Bone marrow (tissue), 2 donors: ENCODE measurements at places on chromosomes 5 and 9.

DNA sequence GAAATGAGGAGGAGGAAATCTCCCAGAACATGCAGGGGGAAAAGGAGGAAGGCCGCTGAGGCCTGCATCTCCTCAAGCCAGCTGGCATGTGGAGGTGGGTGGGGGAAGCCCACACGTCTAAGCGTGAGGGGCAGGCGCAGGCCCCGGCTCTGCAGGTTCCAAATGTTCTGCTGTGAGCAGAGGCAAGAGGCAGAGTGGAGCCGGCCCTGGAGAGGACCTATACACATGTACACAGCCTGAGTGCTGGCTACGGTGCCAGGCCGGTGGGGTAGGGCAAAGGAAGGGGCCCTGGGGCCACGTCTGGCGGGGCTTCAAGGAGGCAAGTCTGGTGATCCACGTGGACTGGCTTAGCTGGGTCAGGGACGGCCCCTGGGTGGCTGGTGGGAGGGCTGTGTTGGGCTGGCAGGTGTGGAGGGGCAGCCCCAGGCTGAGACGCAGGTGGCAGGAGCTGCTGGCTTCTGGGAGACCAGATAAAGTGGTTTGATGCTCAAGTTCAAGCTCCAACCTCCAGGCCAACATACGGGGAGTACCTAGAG, 26.4 kb downstream of the LPCAT1 start:
- DNase-seq = no peak

DNA sequence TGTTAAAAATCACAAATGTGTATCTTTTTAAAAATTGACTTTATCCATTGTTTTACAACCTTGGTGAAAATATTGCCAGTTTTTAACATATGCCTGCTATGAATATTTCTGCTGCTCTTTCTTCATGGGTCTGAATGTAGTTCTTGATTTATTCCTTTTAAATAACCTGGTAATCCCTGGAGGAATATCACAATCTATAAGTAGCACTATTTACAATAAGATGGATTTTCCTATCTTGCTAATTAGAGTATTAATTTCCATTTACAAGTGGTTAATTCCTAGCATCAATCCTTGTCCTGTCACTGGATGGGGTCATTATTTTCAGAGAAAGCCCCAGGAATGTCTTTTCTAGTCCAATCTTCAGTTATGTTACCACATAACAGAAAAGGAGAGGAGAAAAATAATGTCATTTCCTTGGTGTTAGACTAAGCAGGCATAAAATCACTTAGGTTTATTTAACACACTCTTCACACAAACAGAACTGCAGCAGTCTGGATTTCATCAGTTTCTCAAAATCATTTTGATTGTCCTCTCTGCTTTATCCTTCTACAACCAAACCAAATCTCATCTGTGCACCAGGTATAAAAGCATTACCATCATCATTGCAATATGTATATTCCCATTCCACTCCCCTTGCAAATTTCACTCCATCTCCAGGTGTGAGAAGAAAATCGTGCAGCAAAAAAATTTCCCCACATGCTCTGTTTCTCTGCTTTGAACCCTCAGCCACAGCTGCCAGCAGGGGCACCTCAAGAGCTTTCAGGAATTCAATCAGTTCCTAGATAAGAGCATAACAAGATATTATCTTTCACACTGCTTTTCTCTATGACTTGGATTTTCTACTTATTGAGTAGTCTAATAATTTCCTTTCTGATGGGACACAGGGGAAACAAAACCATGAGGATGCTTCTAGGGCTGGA, 204.1 kb downstream of the SEC61B start:
- no peak for DNase-seq

DNA sequence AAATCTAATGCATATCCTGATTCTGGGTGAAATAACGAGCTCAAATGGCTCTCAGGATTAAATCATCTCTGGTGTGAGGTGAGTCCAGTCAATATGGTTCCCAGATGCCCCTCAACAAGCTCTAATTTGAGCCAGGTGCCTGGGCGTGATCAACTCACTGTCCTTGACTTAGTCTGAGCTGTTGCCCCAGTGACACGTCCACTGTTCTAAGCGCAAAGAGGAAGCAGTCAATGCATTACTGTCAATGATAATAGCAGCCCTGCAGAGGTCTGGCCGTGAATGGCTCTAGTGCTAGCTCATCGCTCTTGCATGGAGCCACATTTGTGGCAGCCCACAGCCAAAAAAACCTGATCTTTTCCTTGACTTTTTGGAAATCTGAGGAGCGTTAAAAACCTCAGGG, 128.6 kb upstream of the EFNA5 start:
- DNase-seq = no peak

DNA sequence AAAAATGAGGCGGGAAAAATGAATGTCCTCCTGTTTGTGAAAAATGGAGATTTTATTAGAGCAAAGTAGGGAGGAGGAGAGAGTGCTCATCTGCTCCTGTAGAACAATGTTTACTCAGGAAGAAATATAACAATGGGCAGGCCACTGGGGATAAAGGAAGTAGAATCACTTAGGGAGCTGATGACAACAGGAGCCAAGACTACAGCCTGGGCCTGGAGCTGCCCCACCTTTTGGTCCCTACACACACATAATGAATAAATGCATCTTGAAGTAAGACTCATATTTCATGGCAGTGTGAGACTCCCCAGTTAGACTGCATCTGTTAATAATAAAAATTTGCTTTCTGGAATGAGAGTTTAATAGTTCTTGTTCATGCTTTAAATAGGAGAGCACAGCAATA, 1939.8 kb downstream of the EFNA5 start:
- no peak for DNase-seq

GRCh38 chr5:33556330-33557328, 115.9 kb downstream of the TARS1 start:
- DNase-seq = no peak

DNA sequence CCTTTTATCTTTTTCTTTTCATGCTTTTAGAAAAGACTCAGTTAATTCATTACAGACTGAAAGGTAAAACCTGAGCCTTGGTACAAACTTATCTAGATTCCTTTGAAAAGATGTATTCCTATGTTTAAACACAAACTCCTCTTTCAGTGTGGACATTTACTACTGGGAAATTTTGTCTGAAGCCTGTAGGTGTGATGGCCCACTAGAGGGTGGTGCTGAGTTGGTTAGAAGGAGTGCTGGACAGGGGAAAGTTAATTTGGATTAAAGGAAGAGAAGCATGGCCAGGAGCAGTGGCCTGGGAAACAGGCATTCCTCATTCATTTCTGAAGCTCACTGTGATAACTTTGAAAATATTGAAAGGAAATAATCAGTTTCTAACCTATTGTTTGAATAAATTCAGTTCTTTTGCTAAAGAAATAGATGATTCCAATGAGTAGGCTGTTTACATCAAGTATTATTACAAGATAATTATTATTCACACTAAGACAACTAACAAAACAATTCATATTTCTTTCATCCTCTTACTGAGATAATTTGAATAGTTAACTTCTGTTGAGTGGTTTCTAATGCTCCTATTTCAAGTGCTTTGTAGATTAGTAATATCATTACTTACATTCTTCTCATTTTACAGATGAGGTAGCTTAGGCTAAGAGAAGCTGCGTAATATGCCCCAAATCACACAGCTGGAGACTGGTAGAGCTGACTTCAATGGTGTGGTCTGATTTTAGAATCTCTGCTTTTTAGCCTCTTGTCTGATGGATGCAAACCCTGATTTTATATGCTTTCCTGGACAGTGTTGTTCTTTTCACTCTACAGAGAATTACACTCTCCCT, 150.9 kb downstream of the ADGRV1 start:
- DNase-seq = no peak

- DNase-seq = no peak
Observed at GRCh38 chr5:75993643-75994520, 89.3 kb upstream of the SV2C start.

- no peak for DNase-seq
Observed at GRCh38 chr5:98735806-98736507, 37.5 kb upstream of the RGMB start.

GRCh38 chr5:34499001-34499734, 157.0 kb upstream of the RAI14 start:
- peak; percentile 12 for DNase-seq

DNA sequence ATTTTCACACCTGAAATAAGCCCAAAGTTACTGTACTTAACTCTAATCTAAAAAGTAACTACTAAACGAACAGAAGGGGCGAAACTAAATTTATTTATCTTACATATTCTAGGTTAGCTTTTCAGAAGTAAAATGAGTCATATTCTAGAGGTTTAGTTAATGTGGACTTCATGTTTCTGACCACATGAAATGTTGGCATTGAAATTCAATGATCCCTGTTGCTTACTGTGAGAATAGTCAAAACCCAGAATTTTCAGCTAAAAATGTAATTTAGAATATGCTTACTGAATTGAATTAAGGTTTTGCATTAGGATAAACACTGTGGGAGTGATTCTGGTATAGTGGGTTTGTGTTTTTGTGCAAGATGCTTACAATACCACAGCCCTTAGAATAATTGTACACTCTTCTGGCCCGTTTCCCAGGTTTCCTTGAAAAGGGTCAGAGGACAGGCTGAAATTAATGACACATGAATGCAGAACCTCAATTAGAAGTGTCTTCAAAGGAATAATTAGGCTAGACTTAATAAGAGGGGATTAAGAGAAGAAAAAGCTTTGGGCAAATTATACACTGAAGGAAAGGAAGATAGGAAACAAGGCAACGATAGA, 1.4 kb upstream of the SNX18 start:
- DNase-seq = no peak

- no peak for DNase-seq
Observed at GRCh38 chr9:119902611-119903010, 533.4 kb upstream of the BRINP1 start.

- no peak for DNase-seq
Observed at GRCh38 chr5:126438868-126439267, 15.7 kb downstream of the GRAMD2B start.

GRCh38 chr5:154038261-154038706, 426 bp downstream of the FAM114A2 start:
- DNase-seq = no peak

- DNase-seq = no peak
Observed at GRCh38 chr9:5735072-5735471, 97.8 kb downstream of the ERMP1 start.

DNA sequence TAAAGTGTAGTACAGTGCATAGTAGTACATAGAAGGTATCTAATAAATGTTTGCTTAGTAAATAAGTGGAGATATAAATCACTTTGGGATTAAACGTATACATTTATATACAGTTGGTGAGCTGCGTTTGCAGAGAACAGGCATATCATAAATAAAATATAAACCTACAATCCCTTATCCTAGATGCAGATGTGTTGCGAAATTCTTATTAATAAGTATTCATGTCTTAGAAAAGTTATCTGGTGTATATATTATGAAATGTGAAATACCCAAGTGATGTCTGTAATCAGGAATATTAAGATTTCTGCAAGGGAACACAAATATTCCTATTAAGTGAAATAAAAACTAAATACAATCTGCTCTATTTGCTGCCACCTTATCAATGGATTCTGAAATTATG, 8.8 kb downstream of the CCNH start:
- no peak for DNase-seq

DNA sequence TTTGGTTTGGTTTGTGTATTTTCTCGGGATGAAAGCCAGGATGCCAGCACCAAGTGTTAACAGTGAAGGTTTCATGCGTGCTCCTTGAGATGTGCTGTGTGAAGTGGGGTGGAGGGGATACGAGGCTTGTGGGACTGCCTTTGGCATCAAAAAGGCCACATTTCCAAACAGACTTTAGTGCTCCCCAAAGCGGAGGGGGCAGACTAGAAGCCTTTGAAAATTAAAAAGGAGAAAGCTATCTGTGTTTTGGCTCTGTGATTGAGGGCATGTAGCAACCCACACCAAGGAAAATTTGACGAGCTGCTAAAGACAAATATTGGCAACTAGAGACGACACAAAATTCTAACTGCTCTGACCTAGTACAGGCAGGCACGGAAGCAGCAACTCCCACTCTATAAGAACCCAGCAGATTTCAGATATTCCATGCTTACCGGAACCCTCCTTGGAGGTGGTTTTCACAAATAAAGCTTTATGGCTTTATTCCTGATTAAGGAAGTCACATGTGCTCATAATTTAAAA, 154.5 kb downstream of the ARSB start:
- no peak for DNase-seq

GRCh38 chr5:6483880-6484382, 35.3 kb downstream of the UBE2QL1 start:
- DNase-seq = no peak

DNA sequence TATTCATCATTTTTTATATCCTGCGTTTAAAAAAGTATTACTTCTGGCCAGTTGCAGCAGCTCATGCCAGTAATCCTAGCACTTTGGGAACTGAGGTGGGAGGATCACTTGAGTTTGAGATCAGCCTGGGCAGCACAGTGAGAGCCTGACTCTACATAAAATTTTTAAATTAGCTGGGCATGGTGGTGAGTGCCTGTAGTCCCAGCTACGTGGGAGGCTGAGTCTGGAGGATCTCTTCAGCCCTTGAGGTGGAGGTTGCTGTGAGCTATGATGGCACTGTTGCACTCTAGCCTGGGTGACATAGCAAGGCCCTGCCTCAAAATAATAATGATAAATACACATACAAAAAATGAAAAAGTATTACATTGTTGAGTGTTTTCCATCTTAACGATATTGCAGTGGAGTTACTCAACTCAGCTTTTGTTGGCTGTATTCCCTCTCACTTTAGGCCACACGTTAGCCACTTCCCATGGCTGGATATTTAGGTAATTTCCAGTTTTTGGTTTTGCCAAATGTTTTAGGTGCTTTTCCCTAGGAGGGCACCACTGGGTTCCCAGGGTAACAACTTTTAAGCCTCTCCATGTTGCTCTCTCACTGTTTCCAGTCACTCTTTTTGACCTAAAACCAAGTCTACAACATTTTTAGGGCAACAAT, 20.6 kb downstream of the SHB start:
- DNase-seq = no peak

DNA sequence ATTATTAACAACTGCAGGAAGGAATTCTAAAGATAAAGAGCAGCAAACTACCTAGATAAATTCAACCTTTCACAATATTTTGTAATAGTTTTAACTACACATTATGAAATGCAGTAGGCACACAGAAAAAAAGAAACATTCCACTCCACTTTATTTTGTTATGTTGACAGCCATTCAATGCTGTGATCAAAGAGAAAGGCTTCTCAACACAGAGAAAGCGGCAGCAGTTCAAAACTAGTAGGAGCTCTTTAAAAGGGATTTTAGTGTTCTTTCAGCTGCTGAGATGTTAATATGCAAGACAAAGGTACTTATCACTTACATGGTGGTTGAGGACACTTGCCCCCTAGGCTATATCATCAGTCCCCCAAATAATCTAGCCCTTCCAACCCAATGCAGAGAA, 11.6 kb downstream of the CEMIP2 start:
- no peak for DNase-seq

DNA sequence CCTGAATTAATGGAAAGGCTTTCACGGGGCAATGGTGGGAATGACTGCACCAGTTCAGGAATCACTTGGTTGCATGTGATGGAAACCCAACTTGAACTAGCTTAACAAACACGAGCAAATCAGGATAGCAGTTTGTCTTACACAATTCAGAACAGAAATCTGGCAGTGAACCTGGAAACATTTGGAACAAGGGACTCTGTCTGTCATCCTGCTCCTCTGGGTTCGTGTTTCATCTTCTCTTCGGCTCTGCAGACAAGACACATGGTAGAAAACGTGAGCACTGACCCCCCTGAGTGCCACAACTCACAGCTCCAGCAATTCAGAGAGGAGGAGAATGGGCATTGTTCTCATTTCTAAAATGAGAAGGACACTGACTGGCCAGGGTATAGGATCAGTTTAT, 218.1 kb upstream of the NREP start:
- DNase-seq = no peak
